MCF 10A (cell line): ENCODE measurements at places on chromosomes 3 and 15. TPM values are rescaled to one million over a fixed set of nuclear protein-coding genes. Genes with fewer than 3 reads are reported as not detected.
A peak's percentile ranks its signal among the peaks of the same experiment; 100 is the strongest.

GRCh38 chr3:149284034-149284433 lies 49.4 kb downstream of the TM4SF18 start:
- H3K27ac ChIP-seq, result no peak overlapping the region
- no peak overlapping the region for H3K4me3 ChIP-seq
- no peaks in the 10 kb centered on the region for H3K27me3 ChIP-seq

The CD96 gene
- total RNA-seq, result 0.09 TPM in 1 of 2 replicates, not detected in the other

The OSBPL10 gene
- 128 and 172 TPM in 2 replicates for total RNA-seq

DNA sequence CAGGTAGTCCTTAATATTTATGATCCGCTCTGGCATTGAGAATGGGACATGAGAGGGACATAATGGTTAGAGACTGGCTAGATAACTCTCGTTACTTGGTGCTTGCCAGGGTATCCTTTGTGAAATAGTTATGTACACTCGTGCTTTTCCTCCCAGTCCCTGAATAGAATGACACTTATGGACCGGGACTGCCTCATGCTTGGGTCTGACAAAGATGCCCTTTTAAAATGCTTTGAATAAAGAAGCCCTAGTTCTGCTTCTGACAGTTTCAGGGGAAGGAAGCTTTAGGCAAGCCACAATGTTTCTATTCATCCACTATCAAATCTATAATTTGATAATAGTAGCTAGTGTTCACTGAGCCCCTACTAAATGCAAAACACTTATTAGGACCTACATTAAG lies 29.4 kb downstream of the POLR2M start:
- H3K36me3 ChIP-seq, result peaks cover 6% of the 10 kb centered on the region
- no peaks in the 10 kb centered on the region for H3K27me3 ChIP-seq
- no peak overlapping the region for H3K27ac ChIP-seq
- H3K4me3 ChIP-seq, result no peak overlapping the region
- no peak for DNase-seq
- peaks cover 5% of the 10 kb centered on the region for H3K4me1 ChIP-seq

- peak within 1 kb of the TSS; percentile 88 for H3K4me3 ChIP-seq
- peaks cover 6% of the 10 kb centered on the region for H3K36me3 ChIP-seq
- peak; percentile 70 for DNase-seq
- H3K27me3 ChIP-seq, result no peaks in the 10 kb centered on the region
These were observed at the start of gene CDCP1 for GRCh38 chr3:45145681-45146614. Gene CDCP1, minus strand, starts transcription at chr3:45146378. Its CDS starts 91 bp downstream, at chr3:45146287.

The MGLL gene
- total RNA-seq, result 12.6 and 25.3 TPM in 2 replicates

- H3K27me3 ChIP-seq, result no peaks in the 10 kb centered on the region
- peaks cover 9% of the 10 kb centered on the region for H3K36me3 ChIP-seq
- no peak overlapping the region for H3K27ac ChIP-seq
- H3K4me1 ChIP-seq, result peaks cover 9% of the 10 kb centered on the region
- no peak for DNase-seq
These were observed 14.4 kb downstream of the NR2F2 start for GRCh38 chr15:96344706-96345559.

DNA sequence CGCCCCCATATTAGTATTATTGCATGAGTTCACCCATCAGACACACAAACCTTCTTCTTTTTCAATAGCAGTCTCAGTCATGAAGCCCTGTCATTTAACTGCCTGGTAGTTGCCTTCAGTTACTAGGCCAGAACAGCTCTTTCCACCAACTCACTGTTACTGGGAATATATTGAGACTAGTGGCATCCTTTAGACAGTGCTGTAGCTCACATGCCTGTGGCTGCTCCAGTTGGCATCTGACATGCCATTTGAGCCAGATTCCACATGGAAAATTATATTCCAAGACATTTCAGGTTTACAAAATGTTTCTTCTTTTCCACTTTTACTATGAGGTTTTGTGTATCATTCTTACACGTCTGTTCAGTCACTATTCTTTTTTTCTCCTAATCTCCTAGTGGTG lies 146.1 kb downstream of the GHSR start:
- H3K27me3 ChIP-seq, result no peaks in the 10 kb centered on the region
- H3K4me3 ChIP-seq, result no peak overlapping the region
- H3K4me1 ChIP-seq, result peaks cover 28% of the 10 kb centered on the region
- DNase-seq, result no peak

DNA sequence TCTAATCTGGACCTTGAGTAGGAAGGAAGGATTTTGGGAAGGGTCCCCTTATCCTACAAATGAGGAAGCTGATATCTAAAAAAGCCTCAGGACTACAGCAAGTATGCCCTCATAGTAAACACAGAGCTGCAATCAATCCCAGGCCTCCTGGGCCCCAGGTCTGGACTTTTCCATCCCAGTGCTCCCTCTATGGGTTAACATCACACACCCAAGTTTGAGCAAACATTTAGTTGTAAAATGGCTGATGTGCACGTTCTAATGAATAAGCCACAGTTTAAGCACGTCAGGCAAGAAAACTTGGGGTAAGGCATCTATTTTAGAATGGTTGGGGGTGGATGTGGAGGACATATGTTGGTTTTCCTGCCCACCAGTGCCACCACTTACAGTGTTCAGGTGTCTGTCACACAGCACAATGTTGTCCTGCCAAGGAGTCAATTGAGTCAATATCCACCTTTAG lies 44.3 kb upstream of the UBE2E1 start:
- no peaks in the 10 kb centered on the region for H3K27me3 ChIP-seq
- no peak overlapping the region for H3K27ac ChIP-seq
- no peaks in the 10 kb centered on the region for H3K4me1 ChIP-seq

The IMPG2 gene
- 0.26 and 0.37 TPM in 2 replicates for total RNA-seq

DNA sequence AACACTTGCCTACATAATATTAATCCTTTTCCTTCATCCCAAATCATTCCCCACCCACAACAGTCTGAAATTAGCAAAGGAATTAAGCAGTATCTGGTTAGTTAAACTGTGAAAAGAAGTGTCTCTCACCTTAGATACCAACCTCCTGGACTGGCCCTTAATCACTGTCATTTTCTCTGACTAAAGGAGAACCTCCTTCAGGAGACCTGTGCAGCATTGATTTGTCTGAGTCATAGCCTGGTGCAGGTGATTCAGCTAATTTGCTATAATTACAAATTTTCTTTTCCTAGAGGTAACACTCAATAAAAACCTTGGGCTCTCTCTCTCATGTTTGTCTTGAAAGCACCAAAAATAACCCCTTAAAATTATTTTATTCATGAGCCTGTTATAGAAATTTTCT lies 279.8 kb upstream of the SEMA6D start:
- H3K27me3 ChIP-seq, result no peaks in the 10 kb centered on the region
- peaks cover 11% of the 10 kb centered on the region for H3K4me1 ChIP-seq
- no peaks in the 10 kb centered on the region for H3K36me3 ChIP-seq
- H3K27ac ChIP-seq, result no peak overlapping the region

DNA sequence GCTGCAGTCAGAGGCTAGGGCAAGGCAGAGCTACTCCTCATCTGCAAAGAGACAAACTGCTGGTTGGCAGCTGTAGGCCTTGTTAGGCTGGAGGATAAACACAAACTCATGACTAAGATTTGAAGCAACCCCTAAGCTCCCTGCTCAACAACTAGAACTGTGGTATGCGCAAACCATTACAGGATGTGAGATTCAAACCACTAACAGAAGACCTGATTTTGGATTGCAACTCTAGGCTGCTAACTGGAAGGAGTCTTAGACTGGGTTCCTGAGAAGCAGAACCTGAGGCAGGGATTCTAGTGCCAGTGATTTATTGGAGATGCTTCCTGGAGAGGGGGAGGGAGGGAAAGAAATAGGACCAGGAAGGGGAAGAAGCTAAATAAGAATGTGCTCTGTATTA lies 22.5 kb downstream of the CCR4 start:
- no peaks in the 10 kb centered on the region for H3K4me1 ChIP-seq
- H3K27ac ChIP-seq, result no peak overlapping the region
- H3K36me3 ChIP-seq, result no peaks in the 10 kb centered on the region
- H3K27me3 ChIP-seq, result no peaks in the 10 kb centered on the region
- no peak for DNase-seq
- no peak overlapping the region for H3K4me3 ChIP-seq

DNA sequence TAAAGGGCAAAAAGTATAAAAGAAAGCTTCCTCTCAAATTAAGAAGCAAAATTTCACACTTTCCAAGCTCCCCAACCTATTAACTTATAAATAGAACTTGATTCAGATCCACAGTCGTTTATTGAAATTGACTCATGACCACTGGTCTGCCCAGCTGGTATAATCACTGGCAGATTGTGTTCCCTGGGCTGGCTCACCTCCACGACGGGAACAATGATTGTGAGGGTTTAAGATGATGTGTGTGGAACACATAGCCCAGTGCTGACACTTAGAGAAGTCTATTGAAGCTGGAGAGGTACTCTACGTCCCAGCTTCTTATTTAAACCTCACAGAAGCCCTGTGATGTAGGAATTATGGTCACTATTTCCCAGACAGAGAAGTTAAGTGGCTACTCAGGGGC lies 90.4 kb downstream of the MB21D2 start:
- no peak for DNase-seq
- H3K27ac ChIP-seq, result no peak overlapping the region
- peaks cover 31% of the 10 kb centered on the region for H3K4me1 ChIP-seq

- H3K36me3 ChIP-seq, result peaks cover 64% of the 10 kb centered on the region
- H3K27ac ChIP-seq, result no peak overlapping the region
- no peak overlapping the region for H3K4me3 ChIP-seq
These were observed 83.9 kb upstream of the MYO5C start for GRCh38 chr15:52379395-52380106.

DNA sequence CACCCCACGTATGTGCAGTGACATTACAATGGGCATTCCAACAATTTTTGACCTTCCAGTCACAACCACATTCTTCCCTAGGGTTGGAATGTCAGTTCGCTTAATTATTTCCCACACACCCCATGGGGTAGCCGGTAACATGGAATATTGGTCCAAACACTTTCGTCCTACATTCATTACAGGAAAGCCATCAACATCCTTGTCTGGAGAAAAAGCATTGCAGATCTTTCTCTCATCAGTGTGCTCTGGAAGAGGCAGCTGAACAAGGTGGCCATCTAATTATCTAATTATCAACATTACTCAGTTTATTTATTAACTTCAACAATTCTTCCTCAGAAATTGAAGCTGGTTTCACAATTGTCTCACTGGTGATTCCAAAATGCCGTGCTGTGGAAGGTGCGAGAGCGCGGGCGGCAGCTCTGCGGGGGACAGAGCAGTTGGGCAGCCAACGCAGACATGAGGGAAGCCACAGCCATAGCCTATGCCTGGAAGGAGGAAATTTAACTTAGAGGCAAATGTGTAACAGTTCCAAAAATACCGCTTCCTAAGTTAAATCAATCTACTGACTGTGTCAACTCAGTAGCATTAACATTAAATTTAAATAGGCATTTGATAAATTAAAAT lies 1158.9 kb upstream of the EPHA6 start:
- H3K27me3 ChIP-seq, result no peaks in the 10 kb centered on the region
- no peak for DNase-seq
- H3K4me3 ChIP-seq, result no peak overlapping the region
- H3K27ac ChIP-seq, result no peak overlapping the region
- no peaks in the 10 kb centered on the region for H3K36me3 ChIP-seq

DNA sequence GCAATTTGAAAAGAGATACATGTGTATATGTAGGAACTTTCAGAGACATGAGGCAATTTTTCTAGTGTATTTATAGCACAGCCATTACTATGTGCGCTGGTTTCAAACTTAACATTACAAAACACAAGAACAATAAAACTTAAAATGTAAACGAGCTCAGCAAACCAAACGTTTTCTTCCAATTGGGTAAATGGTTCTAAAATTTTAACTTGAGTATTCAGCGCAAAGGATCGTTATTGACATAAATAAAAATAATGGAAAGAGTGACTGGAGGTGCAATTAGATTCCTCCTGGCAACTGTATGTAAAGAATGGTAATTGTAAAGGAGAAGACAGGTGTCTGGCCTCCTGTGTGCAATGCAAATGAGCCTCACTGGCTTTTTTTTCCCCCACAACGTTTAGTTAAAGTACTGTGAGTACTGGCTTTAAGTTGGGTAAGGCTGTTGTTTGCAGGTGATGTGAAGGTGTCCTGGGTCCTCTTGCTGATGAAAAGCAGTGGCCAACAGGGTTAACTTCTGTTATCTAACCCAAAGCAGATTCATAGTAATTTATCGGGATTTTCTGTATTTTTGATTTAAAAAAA lies 14.1 kb upstream of the GADL1 start:
- no peak for DNase-seq
- H3K36me3 ChIP-seq, result no peaks in the 10 kb centered on the region
- H3K4me1 ChIP-seq, result no peaks in the 10 kb centered on the region

DNA sequence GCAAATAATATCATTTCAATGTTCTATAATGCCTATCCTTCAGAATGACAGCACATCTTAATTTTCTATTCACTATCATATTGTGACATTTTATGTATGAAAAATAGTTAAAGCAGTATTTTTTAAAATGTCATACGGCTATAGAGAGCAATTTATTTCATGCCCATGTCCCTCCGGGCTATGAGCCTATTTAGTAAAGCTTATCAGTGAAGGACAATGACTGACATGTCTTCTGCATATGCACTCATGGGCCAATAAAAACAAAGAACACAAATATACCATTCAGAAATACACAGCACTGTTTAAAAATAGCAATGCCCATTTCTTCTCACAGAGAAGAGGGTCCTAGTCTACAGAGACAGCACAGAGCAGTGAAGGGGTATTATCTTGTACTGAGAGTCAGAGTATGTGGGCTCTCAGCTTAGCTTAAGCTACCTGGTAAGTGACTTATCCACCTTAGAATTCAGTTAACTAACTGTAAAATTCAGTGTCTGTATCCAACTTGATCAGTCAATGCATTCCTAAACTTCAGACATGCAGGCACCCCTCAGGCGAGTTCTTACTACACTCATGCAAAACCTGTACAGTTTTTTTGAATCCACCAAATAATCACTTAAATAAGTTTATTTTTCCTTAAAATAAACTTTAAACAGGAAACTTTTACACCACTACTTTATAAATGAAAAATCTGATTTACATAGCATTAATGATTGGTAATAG lies 9.0 kb downstream of the GOLIM4 start:
- H3K27me3 ChIP-seq, result no peaks in the 10 kb centered on the region
- no peaks in the 10 kb centered on the region for H3K36me3 ChIP-seq
- DNase-seq, result no peak
- H3K27ac ChIP-seq, result no peak overlapping the region

- peaks cover 2% of the 10 kb centered on the region for H3K36me3 ChIP-seq
- peak; percentile 82 for DNase-seq
- peaks cover 5% of the 10 kb centered on the region for H3K4me1 ChIP-seq
- no peaks in the 10 kb centered on the region for H3K27me3 ChIP-seq
These were observed 11.9 kb downstream of the GABRR3 start for GRCh38 chr3:98022978-98023820.

The EPHB3 gene
- 4.0 and 5.4 TPM in 2 replicates for total RNA-seq

- H3K4me3 ChIP-seq, result no peak overlapping the region
- no peaks in the 10 kb centered on the region for H3K36me3 ChIP-seq
- no peak for DNase-seq
- H3K27me3 ChIP-seq, result peaks cover 11% of the 10 kb centered on the region
These were observed 77.9 kb upstream of the ASB14 start for GRCh38 chr3:57370341-57370740.

DNA sequence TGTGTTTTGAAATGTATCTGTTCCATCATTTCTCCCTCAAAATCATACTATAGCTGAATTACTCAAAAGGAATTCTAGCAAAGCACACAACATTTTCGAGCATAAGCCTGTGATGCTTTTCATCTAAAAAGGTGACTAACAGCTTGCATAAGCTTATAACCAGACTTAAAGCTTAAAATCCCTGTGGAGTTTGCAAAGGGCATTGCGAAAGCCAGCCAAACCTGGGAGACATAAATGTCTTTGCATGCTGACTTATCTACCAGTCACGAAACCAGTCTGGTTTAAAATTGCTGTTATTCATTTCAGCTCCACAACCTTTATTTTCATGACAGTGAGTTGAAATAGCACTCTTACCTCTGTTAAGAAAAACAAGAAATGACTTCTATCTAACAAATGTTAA lies 35.6 kb upstream of the LIPC start:
- no peaks in the 10 kb centered on the region for H3K27me3 ChIP-seq
- peak overlapping the region; percentile 8 for H3K27ac ChIP-seq
- H3K4me3 ChIP-seq, result no peak overlapping the region
- H3K36me3 ChIP-seq, result no peaks in the 10 kb centered on the region
- peak; percentile 87 for DNase-seq
